ENCODE measurements at places on chromosomes 11 and 22.

- DNase-seq, result no peak
These were observed 1.6 kb upstream of the FGF19 start for GRCh38 chr11:69705351-69705811.

- no peak for DNase-seq
These were observed 48.8 kb downstream of the SPECC1L start for GRCh38 chr22:24319451-24319850.

DNA sequence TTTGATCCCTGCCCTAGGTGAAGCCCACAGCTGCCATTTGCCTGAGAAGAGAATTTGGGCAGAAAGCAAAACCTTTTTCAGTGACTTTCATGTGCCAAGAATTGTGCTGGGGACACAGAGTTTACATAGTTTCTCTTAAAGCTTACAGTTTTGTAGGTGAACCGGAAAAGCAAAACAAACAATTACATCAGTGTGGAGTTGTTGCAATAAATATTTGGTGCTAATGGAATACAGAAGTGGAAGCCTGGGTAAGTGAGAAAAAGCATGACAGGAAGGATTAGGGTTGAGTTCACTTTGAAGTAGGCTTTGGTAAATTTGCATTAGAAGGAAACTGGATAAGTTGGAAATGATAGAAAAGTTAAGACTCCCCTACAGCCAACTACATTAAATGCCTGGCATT lies 82.7 kb downstream of the RASSF10 start:
- DNase-seq, result no peak

DNA sequence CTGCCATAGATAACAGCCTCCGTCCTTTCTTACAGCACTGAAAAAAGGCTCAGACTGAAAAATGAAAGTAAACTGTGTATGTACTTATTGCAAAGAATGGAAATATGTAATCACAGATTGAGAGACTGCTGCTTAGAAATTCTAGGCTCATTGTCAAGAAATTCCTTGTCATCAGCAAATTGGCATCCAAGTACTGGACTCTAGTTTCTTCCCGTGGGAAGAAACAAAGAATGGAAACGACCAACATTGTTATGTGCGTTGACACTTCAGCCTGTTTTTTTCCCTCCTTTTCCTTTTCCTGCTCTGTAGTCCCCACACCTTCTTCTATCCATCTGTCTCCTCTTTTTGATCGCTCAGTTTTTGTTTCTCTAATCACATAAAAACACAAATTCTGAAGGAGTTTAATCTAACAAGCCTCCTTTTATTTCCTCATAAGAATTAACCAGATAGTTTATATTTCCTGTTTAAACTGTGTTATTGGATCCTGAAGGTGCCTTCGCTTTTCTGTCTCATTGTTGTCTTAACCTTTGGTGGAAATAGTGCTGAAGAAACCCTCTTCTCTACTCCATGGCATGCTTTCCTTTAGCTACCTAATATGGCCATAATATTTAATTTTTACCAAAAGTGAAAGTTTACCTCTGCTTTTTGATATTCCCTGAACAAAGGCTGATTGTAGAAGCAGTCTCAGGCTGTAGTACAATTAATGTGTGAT lies 20.0 kb upstream of the CASP12 start:
- no peak for DNase-seq

DNA sequence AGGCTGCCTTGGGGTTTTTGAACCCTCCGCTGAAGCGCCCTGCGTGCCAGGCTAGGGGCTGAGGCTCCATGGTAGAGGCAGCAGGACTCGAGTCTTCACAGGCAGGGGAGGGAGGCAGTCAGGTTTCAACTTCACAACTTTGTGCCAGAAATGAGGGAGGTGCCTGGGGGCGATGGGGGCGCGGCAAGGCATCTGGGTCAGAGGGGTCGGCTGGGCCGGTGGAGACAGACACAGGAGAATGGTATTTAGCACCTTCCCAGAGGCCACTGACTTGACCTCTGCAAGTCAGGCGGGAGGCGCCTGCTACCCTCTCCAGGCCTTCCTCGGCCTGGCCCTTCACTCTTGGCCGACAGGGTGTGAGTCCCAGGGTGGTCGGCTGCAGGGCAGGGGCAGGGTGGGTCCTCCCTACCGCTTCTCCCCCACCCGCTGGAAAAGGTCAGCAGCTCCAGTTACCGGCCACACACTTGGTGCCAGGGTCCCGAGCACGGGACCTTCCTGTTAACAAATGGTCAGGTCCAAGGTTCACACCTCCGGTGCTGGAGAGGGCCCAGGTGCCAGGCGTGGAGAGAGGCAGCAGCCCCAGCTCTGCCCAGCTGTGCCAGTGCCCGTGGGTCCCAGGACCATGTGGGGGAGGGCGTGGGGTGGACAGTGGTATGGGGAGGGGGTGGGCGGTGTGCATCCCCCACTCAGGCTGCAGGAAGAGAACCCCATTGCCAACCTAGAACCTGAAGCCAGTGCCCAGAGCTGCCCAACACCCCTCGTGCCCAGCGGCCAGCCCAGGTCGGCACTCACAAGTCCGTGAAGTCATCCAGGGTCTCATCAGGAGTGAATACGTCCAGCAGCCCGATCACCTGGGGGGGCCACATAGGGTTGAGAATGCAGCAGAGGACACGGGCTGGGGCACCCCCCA lies 3.8 kb downstream of the MAPK12 start:
- no peak for DNase-seq

GRCh38 chr11:4102711-4103110 lies 8.1 kb downstream of the RRM1 start:
- no peak for DNase-seq

- DNase-seq, result no peak
These were observed 5.1 kb downstream of the LRRC51 start for GRCh38 chr11:72085621-72086351.

DNA sequence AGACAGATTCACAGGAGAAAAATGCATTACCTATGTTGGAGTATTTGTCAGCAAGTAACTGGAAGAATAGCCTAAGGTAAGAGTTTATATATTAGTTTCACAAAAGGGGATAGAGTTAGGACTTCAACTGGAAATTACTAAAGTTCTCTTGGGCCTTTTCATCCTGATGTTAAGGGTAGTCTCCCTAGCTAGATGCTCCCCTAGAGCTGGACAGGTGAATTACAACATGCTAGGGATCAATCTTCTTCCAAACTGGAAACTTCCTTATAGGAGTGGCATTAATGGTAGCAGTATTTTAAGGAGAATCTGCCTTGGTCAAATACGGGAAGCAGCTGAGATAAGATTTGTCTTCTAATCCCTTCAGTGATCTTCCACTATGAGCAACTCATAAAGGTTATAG lies 632.8 kb upstream of the RAG2 start:
- DNase-seq, result no peak

GRCh38 chr22:18119409-18120110 lies 9.0 kb downstream of the TUBA8 start:
- no peak for DNase-seq

DNA sequence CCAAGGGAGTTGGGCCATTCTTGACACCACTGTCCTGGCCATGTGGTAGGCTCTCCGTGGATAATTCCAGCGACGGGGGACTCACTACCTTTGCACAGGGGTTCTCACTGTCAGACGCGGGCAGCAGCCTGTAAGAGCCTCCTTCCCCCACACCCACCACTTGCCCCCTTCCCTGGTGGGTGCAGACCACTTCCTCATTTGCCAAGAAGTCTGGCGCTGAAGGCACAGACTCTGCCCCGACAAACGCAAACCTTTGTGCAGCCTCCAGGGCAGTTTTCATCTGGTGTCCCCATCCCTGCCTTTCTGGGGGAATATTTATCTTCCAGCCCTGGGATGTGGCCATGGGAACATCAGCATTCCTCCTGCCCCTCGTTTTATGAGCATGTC lies 422.5 kb downstream of the SHANK2 start:
- no peak for DNase-seq

- DNase-seq, result no peak
These were observed 358.3 kb upstream of the CTSC start for GRCh38 chr11:88695689-88696414.

DNA sequence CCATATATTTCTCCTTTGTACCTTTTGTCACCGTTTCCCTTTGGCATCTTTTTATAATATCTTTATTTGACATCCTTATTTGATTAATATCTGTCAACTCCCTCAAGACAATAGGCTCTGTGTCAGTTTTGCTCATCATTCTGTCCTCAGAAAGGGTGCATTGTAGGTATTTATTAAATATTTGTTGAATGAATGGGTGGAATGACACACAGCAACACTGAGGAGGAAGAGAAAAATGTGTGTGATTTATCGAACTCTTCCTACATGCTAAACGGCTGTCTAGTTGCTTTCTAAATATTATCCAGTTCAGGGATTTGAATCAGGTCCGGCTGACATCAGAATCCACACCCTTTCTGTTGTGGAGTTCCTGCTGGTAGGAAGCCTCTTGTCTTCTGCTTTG lies 98.2 kb downstream of the NAV2 start:
- DNase-seq, result no peak

- DNase-seq, result peak; percentile 85
These were observed at the start of gene EP300 for GRCh38 chr22:41092023-41092817. Gene EP300, plus strand, starts transcription at chr22:41092592. Its CDS starts 413 bp downstream, at chr22:41093005.

DNA sequence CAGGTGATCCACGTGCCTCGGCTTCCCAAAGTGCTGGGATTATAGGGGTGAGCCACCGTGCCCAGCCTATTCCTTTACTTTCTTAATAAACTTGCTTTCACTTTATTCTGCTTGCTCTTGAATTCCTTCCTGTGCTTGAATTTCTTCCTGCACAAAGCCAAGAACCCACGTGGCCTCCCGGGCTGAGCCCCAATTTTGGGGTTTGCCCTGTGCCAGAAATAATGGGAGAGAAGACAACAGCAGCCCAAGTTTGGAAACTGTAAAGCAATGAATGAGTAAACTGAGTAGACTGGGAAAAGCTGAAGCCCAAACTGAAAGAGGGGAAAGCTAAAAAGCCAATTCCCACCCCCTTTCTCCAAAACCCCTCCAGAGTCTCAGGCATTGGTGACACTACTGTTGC lies 136.4 kb downstream of the NECTIN1 start:
- no peak for DNase-seq

DNA sequence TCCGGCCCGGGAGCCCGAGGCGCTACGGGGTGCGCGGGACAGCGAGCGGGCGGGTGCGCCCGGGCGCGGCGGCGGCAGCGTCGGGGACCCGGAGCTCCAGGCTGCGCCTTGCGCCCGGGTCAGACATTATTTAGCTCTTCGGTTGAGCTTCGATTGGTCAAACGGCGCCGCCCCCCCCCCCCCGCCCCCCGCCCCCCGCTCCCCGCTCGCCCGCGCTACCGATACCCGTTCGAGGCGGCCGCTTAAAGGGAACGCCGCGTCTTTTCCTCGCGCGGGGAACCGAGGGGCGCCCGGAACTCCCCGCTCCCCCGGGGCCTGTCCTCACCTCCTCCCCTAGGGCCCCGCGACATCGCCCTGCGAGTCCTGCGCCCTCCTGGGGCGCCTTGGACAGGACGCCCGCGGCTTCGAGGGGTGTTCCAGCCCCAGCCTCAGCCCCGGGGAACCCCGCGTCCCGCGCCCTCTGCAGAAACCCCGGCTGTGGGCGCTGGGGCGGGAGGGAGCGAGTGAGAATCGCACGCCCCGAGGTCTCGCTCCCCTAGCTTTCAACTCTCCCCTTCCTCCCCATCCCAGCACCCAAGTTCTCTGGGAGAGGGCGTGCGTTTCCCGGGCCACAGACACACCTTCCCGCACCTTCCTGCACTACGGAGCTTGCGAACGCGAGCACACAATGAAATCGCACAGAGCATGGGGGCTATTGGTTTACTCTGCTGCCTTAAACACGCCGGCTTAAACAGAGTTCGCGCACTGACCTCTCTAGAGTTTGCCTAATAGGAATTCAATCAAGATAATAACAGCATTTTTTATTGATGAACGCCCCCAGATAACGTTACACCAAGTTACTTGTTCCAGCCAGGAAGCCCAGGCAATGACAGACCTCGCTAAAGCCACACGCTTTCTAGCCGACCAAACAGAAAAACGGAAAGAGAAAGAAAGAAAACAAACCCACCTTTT lies at the start of gene BDNF:
Gene BDNF, minus strand, starts transcription at position 105 of the 951 bp plus-strand sequence. CDS start 41,891 bp downstream, outside the sequence.
- DNase-seq, result no peak

DNA sequence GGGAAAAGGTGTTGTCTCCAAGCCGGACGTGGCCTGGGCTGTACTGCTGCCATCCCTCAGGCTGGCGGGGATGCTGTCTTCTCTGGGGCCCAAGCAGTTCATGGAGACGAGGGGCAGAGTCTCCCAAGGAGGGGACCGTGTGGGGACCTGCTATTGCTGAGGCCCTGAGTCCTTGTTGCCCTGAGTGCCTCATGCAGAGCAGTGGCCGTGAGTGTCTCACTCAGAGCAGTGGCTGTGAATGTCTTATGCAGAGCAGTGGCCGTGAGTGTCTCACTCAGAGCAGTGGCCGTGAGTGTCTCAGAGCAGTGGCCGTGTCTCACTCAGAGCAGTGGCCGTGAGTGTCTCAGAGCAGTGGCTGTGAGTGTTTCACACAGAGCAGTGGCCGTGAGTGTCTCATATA lies 54.7 kb downstream of the GRAMD4 start:
- DNase-seq, result no peak

GRCh38 chr22:31826443-31826842 lies 72.6 kb downstream of the DEPDC5 start:
- DNase-seq, result no peak

DNA sequence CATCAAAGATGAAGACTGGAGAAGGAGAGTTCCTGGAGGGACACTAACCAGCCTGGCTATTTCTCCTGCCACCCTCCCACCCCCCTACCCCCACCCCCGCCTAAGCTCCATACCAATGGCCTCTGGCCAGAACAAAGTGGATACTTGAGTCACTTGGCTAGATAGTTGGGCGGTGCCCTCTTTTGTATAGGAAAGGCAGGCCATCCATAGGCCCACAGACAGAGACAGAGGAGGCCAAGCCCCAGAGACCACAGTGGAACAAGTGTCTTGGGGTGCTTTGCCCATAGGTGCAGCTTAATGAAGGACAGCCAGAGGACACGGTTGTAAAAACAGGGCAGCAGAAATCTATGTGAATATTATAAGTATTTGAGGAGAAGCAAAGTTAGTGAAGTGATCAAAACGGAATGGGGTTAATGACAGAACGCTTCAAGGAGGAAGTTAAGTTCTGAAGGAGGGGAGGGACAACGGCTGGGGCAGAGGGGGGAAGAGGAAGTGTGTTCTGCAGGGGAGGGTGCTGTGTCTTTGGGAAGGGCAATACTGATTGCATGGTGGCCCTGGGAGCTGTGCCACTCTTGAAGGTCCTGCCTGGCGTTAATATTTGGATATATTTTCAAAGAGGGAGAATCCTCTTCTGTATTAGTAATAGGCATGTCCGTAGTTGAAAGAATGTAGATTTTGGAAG lies 32.7 kb downstream of the FLI1 start:
- peak; percentile 31 for DNase-seq

- DNase-seq, result no peak
These were observed 559 bp downstream of the MRTFA start for GRCh38 chr22:40635940-40636379.

GRCh38 chr11:64802370-64803157 lies 450 bp downstream of the MAP4K2 start:
- DNase-seq, result peak; percentile 32

GRCh38 chr22:40281717-40282116 lies 64.6 kb upstream of the ADSL start:
- DNase-seq, result no peak

DNA sequence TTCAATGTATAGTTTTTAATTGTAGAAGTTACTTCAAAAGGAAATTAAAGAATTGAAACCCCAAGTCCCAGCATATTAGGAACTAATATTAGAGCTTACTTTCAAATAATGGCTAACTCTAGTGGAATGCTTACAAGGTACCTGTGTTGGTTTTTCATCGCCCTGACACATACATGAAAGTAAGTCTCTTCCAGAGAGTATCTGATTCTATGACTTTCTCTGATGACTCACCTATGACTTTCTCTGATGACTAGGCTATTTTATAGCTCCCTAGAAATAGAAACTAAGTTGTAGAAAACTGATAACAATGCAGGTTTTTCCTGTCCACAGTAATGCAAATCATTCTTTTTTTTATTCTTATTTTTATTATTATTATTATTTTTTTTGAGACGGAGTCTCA lies 33.6 kb upstream of the MMP7 start:
- DNase-seq, result no peak

All from T-helper 1 cell (primary cell).